Epithelial cell of esophagus (primary cell): ENCODE measurements at places on chromosomes 7 and 10.

- peak; percentile 25 for DNase-seq
Measured at GRCh38 chr7:140923358-140924006, 1.2 kb downstream of the BRAF start.

- peak; percentile 71 for DNase-seq
Measured at GRCh38 chr10:96765406-96766240, 45.3 kb upstream of the PIK3AP1 start.

DNA sequence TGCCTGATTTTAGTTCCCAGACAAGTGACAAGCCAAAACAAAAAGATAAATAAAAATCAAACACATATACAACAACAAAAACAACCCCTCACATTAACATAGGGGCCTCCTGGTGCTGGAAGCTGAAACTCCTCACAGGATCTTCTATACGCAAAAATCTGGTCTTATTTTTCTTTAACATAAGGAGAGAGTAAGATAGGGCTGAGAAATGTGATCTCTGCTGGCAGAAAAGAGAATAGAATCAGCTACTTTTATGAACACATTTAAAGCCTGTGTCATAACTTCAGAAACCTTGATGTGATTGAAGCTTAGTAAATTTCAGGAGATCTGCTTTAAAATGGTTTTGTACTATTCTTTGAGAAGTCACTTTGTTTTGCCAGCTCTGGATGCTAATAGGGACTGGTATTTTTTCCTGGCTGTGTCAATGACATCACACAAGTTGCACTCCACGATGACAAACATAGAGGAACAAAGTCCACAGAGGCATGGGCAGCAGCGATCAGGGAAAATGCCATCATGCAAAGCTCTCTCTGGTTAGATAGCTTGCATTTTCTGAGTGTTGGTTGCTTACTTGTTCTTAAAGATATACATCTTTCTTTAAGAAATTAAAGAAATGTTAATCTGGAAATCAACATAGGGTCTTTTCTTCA is 176.6 kb upstream of the SP4 start:
- no peak for DNase-seq

DNA sequence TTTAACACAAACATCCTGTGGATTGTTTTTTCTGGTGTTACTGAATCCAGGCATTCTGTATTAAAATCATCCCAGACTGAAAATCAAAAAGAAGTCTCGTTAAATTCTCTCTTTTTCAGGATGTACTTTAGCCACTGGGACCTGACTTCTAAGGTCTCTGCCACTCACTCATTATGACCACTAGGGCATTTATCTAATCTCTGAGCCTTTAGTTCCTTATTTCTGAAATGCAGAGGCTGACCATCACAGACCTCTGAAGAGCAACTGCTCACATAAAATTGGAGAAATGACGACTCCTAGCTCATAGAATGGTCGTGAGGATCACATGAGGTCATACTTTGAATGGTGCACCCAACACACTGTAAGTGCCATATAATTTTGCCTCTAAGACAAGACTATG is 63.2 kb downstream of the KCNMA1 start:
- no peak for DNase-seq

DNA sequence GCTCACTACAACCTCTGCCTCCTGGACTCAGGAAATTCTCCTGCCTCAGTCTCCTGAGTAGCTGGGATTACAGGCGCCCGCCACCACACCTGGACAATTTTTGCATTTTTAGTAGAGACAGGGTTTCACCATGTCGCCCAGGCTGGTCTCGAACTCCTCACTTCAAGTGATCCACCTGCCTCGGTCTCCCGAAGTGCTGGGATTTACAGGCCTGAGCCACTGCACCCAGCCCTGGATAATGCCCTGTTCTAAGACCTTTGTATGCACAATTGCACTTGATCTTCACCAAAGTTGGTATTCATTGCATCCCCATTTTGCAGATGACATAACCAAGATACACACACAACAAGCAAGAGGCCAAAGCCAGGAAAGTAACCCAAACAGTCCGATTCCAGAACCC is 97.7 kb upstream of the CARD11 start:
- DNase-seq, result no peak

GRCh38 chr10:70539471-70539870 is 60.9 kb downstream of the PALD1 start:
- DNase-seq, result no peak
